ENCODE measurements at places on chromosomes 4 and X. TPM values are rescaled to one million over a fixed set of nuclear protein-coding genes. Genes with fewer than 3 reads are reported as not detected.

DNA sequence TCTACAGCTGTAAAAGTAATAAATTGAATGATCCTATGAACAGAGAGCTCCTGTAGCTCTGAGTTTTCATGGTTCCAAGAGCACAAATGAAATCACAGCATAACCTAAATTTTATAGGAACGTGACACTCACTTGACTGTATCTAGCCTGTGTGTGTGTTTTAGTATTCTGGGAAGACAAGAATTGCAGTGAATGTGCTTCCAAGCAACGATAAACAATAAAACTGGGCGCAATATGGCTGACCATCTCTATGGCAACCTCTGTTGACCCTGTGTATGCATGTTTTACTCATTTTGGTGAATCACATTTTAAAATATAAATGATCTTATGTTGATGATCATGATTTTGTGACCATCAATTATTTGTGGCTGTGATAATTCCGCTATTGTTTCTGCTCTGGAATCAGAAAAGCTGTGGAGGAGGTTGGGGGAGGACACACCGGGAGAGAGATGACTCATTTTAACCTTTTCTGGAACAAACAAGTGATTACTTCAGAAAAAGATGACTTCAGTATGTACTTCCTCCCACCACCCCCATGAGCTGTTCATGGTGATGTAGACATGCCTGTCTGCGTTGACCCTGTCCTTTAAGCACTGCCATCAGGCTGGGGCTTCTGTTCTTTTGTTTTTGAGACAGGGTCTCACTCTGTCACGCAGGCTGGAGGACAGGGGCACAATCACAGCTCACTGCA is 31.8 kb downstream of the USP11 start:
- DNase-seq: no peak
- H3K27me3 ChIP-seq: no peaks in the 10 kb centered on the region
- no peaks in the 10 kb centered on the region for H3K36me3 ChIP-seq
- no peak overlapping the region for H3K27ac ChIP-seq

Gene ASB5
- not detected for total RNA-seq

Gene ODAM
- not detected for total RNA-seq

Gene GSX2
- total RNA-seq: not detected

Gene CT83
- not detected for total RNA-seq
